ENCODE measurements at places on chromosomes 11 and 22.

GRCh38 chr11:95586155-95586554 lies 203.4 kb downstream of the FAM76B start:
- no peak for DNase-seq

GRCh38 chr22:40023341-40023841 lies 28.6 kb downstream of the FAM83F start:
- no peak for DNase-seq

GRCh38 chr11:13000721-13001120 lies 8.4 kb upstream of the RASSF10 start:
- no peak for DNase-seq

- DNase-seq, result no peak
Observed at GRCh38 chr22:30040499-30041260, 39.6 kb upstream of the HORMAD2 start.

DNA sequence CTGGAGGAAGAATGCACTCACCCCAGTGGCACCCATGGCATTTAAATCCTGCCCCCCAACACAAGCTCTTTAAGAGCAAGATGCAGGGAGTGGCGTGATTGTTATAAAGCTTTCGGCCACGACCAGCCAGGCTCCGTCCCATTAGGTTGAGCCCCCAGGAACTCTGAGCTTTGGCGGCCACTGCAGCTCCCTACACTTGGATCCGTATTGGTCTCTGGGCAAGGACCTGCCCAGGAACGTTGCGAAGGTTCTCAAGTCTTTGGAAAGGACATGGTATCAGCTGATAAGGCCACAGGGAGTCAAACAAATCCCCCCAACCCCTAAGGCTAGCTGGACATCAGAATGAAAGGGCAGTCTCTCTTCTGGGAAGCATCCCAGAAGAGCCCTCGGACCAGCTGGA lies 9.3 kb upstream of the VPS37C start:
- no peak for DNase-seq

DNA sequence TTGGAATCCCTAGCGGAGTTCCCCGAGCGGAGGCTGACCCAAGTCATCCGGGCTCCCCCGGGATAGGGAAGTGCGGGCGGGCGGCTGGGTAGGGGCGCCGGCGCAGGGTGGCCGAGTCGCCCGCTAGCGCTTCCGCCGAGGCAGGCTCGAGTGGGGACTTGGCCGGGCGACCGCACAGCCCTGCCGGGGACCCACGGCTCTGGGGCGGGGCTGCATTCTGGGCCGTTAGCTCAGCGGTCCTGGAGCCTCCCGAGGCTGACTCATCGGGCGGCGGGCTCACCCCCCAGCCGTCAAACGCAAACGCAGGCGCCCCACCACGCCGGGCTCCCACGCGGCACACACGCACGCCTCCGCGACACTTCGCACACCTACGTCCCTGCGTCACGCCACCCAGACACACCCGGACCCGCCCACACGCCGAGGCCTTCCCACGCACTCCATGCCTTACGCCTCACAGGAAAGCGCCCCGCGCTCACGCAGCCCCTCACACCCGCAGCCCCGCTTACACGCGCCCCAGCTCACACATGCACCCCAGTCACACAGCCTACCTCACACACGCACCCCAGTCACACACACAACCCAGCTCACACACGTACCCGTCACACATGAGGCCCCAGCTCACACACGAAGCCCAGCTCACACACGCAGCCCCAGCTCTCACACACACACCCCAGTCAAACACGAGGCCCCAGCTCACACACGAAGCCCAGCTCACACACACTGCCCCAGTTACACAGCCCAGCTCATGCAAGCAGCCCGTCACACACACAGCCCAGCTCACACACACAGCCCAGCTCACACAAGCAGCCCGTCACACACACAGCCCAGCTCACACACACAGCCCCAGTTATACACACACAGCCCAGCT lies 1.2 kb downstream of the PHLDB1 start:
- peak; percentile 87 for DNase-seq

DNA sequence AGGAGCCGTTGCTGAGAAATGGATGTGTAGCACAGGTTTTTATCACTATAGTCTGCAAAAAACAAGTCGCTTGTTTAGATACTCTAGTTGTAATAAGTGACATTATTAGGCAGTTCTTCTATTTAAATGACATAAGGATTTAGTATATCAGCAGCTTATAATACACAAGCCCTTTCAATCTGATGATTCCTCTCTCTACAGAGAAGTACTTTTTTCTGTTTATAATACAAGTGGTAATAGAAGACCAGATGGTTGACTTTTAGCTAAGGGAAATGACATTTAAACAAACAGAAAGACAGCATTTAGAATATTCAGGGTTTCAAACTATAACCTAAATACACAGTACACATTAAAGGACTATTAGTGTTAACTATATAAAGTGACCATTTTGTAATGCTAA lies 60.4 kb downstream of the IMMP1L start:
- DNase-seq, result no peak

GRCh38 chr11:70888061-70888460 lies 364.3 kb downstream of the SHANK2 start:
- DNase-seq, result no peak

DNA sequence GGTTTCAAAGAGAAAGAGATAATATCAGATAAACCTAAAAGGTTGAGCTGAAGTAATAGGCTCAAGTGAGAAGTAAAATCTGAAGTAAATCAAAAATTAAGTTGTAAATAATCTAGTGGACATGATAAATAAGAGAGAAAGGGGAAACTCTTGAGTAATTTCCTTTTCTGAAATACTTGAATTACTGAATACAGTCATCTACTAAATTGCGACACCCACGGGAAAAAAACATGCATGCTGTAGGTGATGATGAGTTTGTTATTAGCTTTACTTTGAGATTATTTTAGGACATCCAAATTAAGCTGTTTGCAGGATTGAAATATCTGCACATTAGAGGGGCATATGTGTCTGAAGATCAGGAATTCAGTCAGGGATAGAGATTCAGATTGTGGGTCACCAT lies 50.0 kb upstream of the CARD18 start:
- no peak for DNase-seq

GRCh38 chr11:76808171-76808570 lies 25.0 kb downstream of the TSKU start:
- no peak for DNase-seq

- DNase-seq, result peak; percentile 89
Observed at GRCh38 chr11:65134240-65134951, at the start of gene SYVN1. Gene SYVN1 (minus strand): TSS chr11:65134519. CDS start chr11:65133601, 918 bp downstream.

- DNase-seq, result no peak
Observed at GRCh38 chr22:30880847-30881246, 87.7 kb downstream of the MORC2 start.

DNA sequence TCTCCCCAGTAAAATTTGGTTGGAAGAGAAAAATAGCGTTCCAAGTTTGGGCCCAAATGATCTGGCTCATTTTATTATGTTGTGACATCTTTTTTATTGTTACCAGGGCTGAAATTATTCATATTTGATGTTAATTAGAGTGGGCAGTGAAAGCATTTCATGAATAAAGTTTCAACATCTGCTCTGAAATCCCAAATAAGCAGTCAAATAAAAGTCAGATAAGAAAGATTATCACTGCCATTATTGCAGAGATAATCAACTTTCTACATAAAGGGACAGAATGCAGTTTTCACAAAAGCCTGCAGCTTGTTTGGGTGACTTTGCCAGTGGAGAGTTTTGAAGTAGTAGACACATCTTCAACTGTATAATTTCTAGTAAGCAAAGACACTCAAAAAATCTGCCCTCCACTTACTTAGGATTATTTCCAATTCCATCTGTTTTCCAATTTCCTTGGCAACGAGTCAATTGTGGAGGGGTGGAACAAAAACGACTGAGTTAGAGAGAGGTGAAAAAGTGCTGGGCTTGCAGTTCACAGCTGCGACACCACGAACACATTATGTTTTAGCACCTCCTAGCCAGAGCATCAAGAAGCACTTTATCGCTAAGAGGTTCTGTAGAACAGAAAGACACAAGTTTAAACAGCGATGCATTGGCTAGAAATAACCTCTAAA lies 9.0 kb downstream of the TECTA start:
- DNase-seq, result no peak

DNA sequence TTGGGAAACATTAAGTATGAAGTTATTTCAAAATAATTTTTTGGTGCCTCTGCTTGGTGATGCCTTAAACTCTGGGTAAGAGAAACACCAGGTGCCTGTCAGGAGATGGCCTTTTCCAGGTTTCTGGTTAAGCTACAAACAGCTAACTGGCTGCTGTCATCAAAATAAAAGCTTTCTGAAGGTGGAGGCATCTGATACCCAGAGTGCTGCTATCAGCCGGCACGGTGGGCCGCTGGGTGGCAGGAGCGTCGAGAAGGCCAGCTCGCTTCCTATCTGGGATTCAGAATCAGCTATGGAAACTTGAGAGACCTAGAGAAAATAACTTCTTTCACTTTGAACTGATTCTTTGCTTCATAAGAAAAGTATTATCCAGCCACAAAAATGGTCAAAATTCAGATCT lies 80.8 kb upstream of the PITPNB start:
- no peak for DNase-seq

DNA sequence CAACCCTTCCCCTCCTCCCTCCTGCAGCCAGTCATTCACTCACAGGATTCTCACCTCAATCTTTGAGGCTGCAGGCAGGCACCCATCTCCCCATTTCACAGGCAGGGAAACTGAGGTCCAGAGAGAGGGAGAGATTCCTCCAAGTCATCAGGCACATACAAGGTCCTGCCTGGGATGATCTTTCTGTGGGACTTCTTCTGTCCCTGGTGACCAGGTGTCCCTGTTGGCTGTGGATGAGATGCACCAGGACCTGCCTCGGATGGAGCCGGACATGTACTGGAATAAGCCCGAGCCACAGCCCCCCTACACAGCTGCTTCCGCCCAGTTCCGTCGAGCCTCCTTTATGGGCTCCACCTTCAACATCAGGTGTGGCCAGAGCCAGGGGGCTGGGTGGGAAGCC lies 7.8 kb downstream of the FTH1 start:
- DNase-seq, result no peak

- DNase-seq, result no peak
Observed at GRCh38 chr11:25068451-25068850, 571.6 kb downstream of the LUZP2 start.

- DNase-seq, result peak; percentile 19
Observed at GRCh38 chr11:117874910-117875381, 1.5 kb downstream of the FXYD6 start.

GRCh38 chr11:75100314-75100713 lies 3.6 kb upstream of the OR2AT4 start:
- DNase-seq, result no peak

DNA sequence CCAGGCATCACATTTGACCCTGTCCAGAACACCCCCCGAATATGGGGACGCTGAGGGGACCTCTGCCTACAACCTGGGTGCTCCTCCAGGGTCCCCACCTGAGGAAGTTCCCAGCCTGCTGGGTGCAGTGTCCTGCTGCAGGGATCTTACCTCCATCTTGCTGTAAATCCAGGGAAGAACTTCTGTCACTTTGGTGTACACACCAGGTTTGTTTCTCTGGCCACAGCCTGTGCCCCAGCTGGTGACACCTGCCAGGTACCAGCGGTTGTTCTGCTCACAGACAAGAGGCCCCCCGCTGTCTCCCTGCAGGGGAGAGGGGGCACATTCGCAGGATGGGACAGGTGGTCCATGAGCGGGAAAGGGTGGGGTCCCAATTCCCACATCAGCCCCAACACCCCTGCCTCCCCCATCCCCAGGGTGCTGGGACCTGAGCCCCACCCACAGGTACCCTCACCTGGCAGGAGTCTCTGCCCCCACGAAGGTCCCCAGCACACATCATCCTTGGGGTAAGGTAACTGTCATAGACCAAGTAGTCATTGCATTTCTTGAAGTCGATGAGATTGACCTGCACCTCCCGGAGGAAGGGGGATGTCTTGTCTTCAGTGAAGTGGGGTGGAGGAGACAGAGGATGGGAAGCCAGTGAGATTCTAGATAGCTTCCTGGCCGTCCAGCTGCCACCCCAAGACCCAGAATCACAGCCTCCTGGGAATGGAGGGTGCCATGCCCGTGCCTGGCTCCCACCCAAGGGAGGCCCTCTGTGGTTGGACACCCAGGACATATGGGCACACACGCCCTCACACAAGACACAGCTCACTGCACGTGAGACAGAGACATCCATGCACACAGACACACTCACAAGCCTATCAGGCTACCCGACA lies 25.5 kb downstream of the TMPRSS13 start:
- no peak for DNase-seq

GRCh38 chr22:27133681-27134314 lies 476.4 kb downstream of the MIAT start:
- no peak for DNase-seq

GRCh38 chr22:20566420-20567260 lies 59.2 kb downstream of the MED15 start:
- DNase-seq, result peak; percentile 86

GRCh38 chr11:134261626-134262488 lies 8.5 kb downstream of the ACAD8 start:
- no peak for DNase-seq

GRCh38 chr11:2310786-2311352 lies 9.1 kb downstream of the TSPAN32 start:
- no peak for DNase-seq

DNA sequence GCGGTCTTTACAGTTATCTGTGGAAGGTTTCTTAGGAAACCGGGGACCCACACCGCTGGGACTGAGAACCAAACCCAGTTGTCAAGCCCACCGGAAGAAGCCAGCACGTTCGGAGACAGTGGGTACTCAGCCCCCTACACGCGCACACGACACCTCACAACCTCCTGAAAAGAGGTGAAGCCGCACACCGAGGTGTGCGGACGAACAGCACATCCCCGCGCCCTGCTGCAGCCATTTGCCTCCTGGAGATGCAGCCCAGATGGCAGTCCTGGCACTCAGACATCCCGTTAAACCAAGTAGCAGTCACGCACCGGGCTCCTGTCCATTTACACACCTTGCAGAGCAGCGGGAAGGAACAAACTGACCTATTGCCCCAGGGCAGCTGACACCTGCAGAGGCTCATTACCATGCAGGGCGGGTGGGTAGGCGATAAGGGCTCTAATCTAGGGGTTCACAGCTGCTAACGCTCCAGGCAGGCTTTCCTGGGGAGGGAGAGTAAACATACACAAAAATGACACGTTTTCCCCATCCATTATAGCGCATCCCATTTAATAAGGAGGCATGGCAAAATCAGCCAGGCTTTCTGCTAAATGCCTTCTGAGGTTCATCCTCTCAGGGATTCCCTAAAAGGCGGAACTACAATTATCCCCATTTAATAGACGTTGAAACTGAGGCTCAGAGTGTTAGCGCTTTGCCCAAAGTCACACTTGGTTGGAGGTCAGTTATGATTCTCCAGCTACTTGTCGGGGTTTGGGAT lies 864 bp upstream of the EHBP1L1 start:
- no peak for DNase-seq

GRCh38 chr22:45994491-45995404 lies 17.8 kb upstream of the WNT7B start:
- DNase-seq, result peak; percentile 50

DNA sequence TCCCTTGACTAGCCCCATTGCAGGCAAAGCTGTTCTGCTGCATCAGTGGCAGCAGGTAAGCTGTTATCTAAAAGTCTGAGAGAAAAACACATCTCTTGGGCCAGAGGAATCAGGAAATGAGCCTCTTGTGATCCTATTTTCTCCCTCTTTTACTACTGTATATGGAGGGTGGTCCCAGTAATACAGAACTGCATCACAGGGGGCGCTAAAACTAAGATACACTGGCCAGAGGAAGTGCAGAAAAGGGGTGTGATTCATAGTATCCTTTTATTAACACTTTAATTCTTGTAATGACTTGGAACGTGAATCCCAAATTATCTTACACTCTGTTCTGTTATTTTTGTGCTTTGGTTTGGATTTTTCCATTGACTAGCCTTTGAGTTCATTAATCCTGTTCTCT lies 8.8 kb upstream of the MED17 start:
- DNase-seq, result no peak
